ENCODE measurements at places on chromosomes 13 and 19.

DNA sequence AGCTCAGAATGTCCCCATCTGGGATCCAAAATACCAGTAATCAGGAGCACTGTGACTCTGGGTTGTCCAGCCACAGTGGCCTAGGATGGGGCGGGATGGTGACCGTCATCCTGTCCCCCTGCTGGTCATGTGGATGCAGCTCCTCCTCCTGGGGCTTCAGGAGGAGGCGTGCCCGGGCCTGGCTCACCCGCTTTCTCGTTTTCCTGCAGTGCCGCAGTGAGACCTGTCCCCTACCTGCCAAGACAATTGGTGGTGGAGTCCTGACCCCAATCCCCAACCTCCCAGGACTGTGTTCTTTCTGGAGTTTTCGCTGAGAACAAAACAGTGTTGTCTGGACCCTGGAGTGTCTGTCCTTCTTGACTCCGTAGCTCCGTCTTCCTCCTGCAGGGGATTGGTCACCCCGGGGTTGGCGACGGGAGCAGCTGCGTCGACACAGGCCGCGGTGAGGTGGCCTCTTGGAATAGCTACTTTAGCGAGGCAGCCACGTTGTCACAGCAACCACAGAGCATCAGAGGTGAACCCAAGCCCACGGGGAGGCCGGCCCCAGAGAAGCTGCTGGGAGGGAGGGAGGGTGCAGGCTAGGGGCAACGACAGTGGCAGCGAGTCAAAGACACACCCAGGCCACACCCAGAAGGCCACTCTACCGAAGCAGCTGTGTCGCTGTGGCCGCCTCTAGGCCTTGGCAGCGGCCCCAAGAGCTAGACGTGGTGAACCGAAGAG, 10.2 kb upstream of the EMC10 start:
- DNase-seq: no peak

GRCh38 chr13:43095771-43096719, 72.7 kb downstream of the DNAJC15 start:
- no peak for DNase-seq

DNA sequence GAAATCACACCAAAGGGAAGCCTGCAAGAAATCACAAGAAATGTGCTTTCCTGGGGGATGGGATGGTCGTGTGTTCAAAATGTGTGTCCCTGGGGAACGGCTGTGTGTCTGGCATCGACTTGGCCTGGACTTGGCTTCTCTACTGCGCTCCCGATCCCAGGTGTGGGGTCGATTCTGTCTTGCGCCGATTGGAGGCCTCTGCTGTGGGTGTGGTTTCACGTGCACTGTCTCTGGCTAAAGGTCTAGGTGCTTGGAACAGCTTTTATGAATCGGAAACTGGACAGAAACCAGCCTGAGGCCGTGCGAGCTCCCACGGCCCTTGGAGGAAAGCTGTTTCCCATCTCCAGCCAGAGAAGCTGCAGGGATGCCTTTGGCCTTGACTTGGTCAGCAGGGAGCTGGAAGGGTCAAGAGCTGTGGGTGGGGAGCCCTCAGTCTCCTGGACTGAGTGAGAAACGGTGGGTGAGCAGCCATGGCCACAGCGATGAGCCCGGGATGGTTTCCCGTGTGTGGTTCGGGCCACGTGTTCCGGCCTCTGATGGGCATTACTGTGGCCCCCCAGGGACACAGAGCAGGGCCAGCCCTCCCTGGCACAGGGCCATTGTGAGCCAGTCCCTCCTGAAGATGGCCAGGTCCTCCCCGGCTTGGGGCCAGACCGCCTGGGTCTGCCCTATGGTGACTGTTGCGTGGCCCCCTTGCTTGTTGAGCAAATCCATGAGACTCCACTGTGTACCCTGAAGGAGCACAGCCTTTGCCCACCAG, 29.7 kb downstream of the MCF2L start:
- DNase-seq: no peak

DNA sequence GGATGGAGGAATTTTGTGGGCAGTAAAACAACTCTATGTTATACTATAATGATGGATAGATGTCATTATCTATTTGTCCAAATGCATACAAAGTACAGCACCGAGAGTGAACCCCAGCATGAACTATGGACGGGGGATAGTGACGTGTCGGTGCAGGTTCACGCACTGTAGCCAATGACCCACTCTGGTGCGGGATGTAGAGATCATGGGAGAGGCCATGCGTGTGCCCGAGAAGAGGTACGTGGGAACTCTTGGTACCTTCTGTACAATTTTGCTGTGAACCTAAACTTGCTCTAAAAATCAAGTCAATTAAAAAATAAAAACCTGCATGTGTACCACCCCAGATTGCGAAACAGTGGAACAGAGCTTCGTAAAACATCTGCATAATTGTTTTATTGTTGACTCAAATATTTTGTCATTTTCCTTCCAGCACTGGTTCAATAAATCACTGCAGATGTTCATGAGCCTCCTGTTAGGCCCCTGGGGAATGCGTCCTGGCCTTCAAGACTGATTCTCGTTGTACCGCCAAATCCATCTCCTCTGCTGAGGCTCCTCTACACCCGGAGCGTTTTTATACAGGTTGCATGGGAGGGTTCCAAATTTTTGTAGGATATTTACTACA, 30.9 kb downstream of the COL4A1 start:
- no peak for DNase-seq

- DNase-seq: no peak
Observed at GRCh38 chr13:111217641-111218040, 102.5 kb downstream of the ARHGEF7 start.

DNA sequence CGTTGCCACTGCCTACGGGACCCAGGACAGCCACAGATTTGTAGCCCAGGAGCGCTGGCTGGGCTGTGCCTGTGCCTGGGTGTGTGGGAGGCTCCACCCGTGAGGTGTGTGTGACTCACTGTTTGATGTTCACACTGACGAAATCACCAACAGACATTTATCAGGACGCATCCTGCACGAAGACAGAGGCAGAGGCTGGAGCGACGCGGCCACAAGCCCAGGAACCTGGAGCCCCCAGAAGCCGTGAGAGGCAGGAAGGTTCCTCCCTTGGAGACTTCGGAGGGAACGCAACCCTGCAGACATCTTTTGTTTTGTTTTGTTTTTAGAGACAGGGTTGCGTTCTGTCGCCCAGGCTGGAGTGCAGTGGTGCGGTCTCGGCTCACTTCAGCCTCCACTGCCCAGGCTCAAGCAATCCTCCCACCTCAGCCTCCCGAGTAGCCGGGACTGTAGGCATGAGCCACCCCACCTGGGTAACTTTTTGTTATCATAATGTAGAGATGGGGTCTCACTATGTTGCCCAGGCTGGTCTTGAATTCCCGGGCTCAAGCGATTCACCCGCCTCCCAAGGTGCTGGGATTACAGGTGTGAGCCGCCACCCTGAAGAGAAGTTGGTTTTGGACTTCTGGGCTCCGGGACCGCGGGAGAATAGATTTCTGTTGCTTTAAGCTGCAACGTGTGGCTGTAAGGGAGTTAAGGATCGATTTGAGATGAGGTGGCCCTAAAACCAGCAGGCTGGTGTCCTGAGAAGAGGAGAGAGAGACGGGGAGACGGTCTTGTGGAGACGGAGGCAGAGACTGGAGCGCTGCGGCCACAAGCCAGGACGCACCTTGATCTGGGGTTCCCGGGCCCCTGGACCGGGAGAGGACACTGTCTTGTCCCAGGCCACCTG, 24.9 kb upstream of the WDR18 start:
- DNase-seq: no peak

DNA sequence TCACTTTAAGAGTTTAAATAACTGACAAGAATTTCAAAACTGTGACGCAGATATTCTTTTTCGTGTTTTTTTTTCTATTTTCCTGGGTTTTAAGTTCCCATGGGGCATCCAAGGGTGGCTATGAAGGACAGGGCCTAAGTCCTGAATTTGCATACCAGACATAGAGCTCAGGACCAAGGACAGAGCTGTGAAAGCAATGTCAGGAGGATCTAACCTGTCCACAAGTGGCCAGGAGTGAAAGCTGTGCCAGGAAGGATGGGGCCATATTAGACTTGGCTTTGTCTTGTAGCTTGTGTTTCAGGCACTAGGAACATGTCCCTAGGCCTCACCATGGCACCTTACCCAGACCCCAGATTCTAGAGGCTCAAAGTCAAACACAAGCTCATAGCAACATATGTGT, 289.4 kb upstream of the MIR17HG start:
- no peak for DNase-seq

GRCh38 chr19:17965370-17966128, 1.4 kb upstream of the KCNN1 start:
- no peak for DNase-seq

GRCh38 chr19:4979211-4979807, 10.4 kb downstream of the KDM4B start:
- no peak for DNase-seq

DNA sequence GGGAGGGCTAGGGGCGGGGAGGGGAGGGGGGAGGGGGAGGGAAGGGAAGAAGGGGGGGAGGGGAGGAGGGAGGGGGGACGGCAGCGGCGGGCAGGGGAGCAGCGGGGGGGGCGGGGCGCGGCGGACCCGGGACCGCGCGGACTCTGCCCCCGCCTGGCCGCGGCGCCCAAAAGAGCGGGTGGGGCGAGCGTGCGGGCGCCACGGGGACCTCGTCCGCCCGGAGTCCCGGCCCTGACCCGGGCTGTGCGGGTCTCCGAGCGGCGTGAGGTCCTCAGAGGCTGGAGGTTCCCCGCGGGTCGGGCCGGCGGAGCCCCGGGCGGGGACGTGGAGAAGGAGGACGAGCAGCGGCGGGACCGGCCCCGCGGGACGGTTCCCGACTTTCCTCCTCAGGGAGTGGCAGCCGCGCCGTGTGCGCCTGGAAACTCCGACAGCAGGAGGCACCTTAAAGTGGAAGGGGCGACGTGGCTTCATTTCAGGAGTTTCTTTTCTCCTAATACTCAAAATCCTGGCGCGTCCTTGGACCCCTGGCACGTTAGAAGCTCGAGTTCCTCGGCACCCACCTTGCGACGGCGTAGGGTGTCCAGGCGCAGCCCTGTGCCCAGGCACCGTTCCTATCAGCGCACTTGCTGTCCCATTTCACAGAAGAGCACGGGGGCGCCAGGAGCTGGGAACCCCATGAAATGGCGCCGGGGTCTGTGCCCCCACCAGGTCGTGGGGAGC, 518 bp upstream of the PLPP2 start:
- no peak for DNase-seq

DNA sequence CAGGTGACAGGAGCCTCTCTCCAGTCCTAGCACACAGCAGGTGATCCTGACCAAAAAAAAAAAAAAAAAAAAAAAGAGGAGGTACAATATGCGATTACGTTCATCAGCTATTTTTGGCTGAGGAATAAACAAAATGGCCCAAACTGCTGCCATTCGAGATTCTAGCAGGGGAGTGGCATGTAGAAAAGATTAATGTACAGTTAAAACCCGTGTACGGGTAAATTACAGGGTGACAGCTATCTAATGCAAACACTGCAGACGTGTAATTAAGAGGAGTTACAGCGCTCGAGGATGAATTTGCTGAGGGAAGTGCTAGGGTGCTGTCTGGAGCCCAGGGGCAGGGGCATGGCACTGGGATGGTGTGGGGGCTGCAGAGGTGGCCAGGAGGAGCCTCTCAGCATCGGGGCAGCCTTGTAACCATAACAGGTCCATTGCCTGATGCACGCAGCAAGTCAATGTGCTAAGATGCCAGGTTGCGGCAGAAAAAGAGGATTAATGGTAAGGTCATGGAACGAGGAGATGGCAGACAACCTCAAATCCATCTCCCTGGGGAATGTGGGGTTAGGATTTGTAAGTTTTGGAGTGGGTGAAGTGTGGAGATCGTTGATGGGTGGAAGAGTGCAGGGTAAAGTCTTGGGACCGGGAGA, 17.4 kb downstream of the CHST8 start:
- DNase-seq: no peak

GRCh38 chr13:45846681-45847080, 4.9 kb downstream of the SIAH3 start:
- no peak for DNase-seq

DNA sequence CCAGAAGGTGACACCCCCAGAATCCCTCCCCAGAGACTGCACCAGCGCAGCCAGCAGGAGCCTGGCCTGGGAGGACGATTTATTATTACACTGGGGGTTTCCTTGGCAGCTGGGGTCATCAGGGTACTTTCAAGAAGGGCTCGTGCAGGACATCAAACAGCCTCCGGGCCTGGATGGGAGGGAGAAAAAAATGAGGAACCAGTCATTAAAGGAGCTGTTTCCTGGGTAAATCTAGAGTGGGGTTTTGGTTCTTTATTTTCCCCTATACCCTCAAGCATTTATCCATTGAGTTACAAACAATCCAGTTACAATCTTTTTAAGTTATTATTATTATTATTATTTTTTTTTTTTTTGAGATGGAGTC, 3.1 kb downstream of the POLR1G start:
- DNase-seq: no peak

DNA sequence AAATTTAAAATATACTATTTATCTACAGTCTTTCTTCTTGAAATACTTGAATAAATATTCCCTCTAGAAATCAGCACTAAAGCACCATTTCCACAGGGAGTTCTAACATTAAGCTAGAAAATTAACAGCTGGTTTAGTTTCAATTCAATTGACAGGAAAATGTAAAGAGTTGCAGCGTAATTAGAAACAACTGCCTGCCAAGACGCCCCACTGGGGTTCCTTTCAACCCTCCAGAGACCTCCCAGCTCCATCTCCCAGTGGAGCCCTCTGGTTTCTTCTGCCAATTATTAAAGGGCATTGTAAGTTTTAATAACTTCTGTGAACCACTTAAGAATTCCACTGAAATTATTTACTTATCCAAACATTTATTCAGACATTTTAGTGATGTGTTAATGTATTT, 4.2 kb downstream of the GJA3 start:
- DNase-seq: no peak

DNA sequence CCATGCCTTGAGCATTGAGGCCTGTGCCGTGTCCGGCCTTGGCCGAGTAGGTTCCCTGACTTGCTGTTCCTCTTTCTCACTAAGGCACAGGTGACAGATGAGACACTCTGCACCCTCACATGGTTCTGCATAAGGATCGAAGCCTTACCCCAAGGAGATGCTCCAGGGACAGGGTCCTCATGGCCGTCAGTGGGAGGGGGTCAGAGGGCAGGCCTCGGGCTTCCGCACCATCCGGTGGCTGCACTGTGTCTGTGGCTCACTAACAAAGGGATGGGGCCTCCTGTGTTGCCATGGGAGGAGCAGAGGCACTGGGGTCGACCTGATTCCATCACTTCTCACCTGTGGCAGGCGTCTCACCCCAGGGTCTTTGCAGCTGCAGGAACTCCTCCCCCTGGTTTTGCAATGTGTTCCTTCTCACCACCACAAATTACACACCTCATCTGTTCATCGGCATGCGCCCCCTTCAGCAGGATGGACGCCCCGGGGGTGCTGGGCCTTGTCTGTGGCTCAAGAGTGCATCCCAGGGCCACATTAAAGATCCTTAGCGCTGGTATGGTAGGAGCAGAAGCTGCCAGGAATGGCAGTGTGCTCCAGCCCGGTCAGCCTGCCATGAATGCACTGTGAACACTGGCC, 113.3 kb upstream of the SOX1 start:
- no peak for DNase-seq

DNA sequence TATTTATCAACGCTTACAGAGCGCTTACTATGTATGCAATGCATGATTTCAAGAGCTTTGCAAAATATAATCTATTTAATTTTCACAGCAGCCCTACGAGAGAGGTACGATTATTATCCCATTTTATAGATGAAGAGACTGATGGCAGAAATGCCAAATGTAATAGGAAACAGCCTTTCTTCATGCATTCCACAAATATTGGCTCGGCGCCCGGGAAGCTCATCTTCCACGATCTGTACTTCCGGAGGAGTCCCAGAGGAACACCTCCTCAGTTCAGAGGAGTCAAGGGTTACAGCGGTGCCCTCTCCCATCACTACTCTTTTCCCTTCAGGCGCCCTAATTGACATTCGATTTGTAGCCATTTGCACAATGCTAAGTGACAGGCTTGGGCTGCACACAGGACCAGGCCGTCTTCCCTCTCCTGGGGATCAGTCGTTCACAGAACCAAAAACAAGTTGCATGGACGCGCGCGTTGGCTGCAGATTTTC, 1.1 kb upstream of the ARHGAP35 start:
- DNase-seq: no peak

- no peak for DNase-seq
Observed at GRCh38 chr13:110648146-110648819, 32.9 kb downstream of the NAXD start.
